ENCODE measurements at places on chromosomes 13 and 19.

- DNase-seq = no peak
Measured at GRCh38 chr13:25607096-25607495, 235.3 kb downstream of the ATP8A2 start.

DNA sequence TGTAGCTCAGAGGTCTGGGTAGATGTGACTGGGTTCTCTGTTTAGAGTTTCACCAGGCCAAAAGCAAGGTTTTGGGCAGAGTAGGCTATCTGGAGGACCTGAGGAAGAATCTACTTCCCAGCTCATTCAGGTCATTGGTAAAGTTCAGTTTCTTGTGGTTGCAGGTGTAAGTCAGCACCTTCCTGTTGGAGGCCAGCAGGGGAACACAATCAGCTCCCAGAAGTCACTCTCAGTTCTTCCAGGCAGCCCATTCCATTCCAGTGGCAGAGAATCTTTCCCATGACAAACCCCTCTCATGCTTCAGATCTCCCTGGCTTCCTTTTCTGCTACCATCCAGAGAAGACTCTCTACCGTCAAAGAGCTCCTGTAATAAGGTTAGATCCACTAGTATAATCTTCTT lies 176.2 kb upstream of the UFM1 start:
- DNase-seq = peak; percentile 10

- peak; percentile 22 for DNase-seq
Measured at GRCh38 chr13:60260440-60260839, 96.7 kb upstream of the DIAPH3 start.

DNA sequence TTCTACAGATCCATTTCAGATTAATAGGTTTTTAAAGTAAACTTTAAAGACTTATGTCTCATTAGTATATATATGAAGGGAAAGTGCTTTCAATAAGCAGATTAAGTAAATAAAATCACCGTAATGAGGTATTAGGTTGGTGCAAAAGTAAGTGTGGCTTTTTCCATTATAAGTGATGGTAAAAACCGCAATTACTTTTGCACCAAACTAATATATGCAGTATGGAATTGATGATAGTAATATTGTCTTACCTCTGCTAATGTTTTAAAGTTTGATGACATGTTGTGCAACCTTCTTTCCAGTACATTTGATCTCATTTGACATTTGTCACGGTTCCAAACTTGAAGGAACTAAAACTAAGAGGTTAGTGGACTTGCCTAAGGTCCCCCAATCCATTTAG lies 1819.3 kb downstream of the PCDH9 start:
- DNase-seq = no peak

DNA sequence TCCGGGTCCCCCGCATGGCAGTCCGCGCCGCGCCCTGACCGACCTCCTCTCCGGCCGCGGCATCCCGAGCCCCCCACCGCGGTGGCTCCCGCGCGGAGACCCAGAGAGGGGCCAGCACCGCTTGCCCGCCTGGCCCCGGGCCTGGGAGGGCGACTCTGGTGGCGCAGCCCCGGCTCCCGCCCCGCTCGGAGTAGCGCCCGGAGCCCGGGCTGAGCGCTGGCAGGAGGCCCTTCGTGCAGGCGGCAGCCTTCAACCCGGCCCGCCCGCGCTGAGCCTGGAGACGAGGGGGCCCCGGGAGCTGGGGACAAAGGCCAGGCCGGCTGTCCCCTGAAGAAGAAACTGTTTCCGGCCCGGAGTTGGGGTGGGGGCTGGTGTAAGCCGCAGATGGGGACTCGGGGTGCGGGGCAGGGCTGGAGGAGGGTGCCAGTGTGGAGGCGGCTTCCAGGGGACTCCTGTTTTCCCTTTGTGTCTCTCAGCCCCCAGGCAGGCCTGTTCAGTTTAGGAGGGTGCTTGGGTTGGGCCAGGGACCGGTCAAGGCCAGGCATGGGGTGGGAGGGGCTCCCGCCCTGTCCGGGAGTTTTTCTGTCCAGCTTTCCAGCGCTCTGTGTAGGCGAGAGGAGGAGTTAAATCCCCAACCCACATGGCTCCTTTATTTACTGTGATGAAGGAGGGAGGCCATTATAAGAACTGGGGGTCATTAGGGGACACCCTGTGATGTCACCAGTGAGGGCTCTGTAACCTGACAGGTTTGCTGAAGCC lies 935 bp downstream of the LRP3 start:
- peak; percentile 72 for DNase-seq

GRCh38 chr19:13154911-13155471 lies 4.8 kb downstream of the IER2 start:
- peak; percentile 50 for DNase-seq

DNA sequence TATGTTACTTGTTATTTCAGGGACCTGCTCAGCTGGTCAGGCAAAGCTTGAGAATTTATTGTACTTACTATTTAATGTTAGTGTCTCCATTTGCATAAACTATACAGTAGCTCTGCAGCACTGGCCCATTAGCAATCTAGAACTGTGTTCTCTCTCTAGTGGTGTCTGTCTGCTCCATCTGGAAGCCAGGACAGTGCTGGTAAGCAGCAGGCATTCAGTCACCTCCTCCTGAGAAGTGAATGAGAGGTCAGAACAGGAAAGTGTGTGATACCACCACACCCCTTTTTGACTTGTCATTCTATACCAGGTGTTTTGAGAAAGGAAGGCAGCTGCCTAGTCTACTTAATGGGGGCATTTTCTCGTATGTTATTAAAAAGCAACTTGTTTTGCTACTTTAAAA lies 3.9 kb downstream of the COG3 start:
- no peak for DNase-seq

GRCh38 chr13:23776698-23777574 lies 112.3 kb downstream of the MIPEP start:
- no peak for DNase-seq

- no peak for DNase-seq
Measured at GRCh38 chr13:44393391-44393790, 19.8 kb downstream of the SERP2 start.

GRCh38 chr13:22278336-22278929 lies 607.6 kb downstream of the FGF9 start:
- peak; percentile 44 for DNase-seq

GRCh38 chr13:49855930-49856329 lies 63.4 kb upstream of the KPNA3 start:
- no peak for DNase-seq

GRCh38 chr13:100314132-100314910 lies 225.4 kb downstream of the PCCA start:
- no peak for DNase-seq
